ENCODE measurements at places on chromosomes 16 and 17.

GRCh38 chr16:8374586-8375231, 215.6 kb downstream of the TMEM114 start:
- DNase-seq, result no peak

DNA sequence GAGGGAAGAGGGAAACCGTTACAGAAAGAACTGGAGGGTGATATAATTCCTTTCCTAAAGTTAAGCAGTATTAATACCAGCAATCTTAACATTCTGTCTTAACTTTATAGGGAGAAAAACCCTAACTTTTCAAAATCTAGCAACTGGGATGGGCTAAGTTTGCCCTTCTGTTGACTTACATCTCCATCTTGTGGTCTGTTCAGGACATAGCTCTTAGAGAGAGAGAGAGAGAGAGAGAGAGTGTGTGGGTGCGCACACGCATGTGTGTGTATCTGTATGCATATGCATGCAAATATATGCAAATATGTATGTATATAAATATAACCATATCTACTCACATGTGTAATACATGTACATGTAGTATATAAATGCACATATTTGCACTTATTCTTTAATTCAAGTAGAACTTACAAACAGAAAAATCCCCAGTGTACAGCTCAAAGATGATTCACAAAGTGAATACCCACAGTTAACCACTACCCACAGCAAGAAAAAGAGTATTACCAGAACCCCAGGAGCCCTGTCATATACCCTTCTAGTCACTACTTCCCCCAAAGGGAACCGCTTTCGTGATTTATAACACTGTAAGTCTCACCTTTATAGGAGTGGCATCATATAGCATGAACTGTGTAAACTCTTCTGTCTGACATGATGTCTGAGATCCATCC, 46.5 kb downstream of the STX8 start:
- peak; percentile 2 for DNase-seq

DNA sequence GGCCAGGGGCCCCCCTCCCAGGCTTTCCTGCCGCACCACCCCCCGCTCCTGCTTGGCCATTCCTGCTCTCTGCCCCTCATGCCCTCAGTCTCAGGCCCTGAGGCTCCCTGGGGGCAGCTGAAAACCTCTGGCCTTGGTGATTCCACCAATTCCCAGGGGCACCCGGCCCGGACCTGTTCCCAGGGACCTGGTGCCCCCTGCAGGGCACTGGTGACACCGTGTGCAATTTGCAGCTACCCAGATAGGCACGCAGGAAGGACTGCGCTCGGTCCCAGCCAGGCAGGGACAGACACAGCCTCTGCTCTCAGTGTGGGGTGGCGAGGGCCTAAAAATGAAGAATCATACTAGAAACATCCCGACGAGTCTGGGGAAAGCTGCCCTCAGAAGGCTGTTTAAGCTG, 13.4 kb downstream of the WFDC1 start:
- no peak for DNase-seq

GRCh38 chr17:13557077-13557476, 44.7 kb downstream of the HS3ST3A1 start:
- peak; percentile 65 for DNase-seq

DNA sequence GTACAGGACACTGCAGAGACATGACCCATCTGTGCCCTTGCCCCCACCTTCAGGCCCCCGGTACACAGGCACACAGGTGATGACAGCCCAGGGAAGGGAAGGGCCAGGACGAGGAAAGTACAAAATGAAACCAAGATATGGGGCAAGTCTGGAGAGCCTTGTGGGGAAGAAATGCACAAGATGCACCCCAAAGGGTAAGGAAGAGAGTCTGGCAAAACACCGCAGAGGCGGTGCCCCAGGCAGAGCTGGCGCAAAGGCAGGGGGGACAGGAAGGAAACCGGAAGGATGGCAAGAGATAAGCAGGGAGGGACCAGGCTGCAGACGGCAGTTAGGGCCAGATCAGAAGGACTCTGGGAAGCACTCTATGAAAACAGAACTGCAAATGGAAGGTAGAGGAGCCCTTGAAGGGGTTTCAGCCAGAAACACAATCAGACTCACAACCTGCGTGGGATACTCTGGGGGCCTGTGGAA, 81.4 kb downstream of the SLC39A11 start:
- DNase-seq, result no peak

DNA sequence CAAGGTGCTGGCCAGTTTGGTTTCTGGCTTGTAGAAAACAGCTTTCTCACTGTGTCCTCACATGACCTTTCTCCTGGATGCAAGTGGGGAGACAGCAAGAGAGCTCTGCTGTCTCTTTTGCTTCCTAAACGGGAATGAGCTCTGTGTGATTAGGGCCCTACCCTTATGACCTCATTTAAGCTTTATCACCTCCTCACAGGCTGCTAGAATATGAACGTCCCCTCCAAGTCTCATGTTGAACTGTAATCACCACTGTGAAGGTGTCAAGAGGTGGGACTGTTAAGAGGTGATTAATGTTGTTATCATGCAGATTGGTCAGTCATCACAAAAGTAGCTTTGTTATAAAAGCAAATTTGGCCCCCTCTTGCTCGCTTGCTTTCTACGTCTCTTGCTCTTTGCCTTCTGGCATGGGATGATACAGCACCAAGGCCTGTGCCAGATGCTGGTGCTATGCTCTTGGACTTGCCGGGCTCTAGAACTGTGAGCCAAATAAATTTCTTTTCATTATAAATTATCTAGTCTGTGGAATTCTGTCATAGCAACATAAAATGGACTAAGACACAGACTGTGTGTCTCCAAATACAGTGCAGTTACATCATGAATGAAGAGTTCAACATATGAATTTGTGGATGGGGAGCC, 14.8 kb upstream of the POLR3E start:
- no peak for DNase-seq

DNA sequence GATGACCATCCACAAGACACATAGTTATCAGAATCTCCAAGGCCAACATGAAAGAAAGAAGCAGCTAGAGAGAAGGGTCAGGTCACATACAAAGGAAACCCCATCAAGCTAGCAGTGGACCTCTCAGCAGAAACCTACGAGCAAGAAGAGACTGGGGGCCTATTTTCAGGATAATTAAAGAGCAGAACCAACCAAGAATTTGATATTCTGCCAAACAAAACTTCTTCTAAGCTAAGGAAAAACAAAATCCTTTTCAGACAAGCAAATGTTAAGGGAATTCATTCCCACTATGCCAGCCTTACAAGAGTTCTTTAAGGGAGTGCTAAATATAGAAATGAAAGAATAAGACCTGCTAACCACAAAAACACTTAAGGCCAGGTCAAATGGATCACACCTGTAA, 47.8 kb downstream of the ITFG1 start:
- peak; percentile 9 for DNase-seq

DNA sequence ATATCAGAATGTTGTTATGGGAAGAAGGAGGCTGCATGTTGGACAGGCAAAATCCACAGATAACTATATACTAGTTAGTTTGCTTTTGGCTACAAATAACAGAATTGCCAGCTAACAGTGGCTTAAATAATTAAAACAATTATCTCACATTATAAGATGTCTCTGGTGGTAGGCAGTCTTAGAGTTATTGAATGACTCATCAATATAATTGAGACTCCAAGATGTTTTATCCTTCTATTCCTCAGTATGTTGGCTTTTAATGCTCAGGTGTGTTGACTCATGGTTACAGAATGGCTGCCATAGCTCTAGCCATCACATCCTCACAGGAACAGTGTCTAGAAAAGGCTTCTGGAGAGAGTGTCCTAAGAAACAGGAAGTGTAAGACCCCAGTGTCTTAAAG, 11.1 kb downstream of the CHP2 start:
- DNase-seq, result no peak

DNA sequence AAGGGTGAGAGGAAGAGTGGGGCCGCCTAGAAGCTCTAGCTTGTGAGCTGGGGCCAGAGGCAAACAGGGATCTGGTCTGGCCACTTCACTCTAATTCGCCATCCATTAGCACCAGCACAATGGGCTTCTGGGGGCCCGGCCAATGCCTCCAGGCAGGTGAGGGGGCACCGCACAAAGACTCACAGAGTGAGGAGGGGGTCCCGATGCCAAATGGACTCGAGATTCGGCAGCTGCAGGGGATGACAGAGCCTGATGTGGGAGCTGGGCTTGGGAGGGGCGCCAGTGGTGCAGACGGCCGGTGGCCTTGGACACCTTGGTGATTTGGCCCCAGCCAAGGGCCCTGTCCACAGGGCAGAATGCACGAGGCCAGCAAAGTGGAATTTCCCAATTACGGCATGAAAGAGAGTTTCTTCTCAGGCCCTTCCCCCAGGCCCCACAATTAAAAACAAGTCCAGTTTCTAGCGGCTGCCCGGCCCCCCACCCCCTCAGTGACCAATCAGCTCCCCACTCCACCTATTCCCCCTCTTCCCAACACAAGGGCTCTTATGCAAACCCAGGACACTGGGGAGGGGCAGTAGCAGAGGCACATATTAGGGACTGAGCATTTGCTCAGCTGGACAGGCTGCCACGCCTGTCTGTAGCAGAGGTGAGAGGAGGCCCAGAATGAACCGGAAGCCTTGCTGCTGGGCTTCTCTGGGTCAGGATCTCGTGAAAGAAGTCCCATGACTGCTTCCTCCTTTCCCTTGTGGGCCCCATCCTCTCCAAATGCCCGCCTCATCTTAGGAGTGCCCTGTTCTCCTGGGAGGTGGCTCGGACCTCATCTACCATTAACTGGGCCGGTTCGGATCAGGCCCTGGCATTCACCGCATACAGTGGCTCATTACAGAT, 39.4 kb upstream of the MTSS2 start:
- DNase-seq, result no peak

GRCh38 chr17:75557852-75558665, 29.5 kb upstream of the MYO15B start:
- no peak for DNase-seq

- no peak for DNase-seq
These were observed 28.4 kb upstream of the EMP2 start for GRCh38 chr16:10608687-10609401.

GRCh38 chr16:57277586-57277985, 6.9 kb downstream of the PLLP start:
- DNase-seq, result no peak

- no peak for DNase-seq
These were observed 440.1 kb downstream of the CDH13 start for GRCh38 chr16:83066881-83067280.

DNA sequence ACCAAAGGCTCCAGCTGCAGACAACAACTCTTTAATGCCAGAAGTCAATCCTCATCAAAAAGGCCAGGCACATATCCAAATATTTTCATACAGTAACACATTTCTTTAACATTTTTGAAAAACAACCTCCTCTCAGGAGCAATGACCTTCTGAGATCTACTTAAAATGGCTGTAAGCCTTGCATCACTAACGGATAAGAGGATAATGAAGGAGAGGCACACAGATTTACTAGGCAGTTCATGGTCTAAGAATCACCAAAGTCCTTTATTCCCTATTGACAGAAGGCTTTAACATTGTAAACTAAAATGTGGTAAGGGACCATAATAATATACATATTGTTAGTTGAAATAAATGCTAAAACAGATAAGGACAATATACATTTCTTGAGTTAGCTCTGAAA, 114.7 kb downstream of the USP32 start:
- DNase-seq, result no peak

DNA sequence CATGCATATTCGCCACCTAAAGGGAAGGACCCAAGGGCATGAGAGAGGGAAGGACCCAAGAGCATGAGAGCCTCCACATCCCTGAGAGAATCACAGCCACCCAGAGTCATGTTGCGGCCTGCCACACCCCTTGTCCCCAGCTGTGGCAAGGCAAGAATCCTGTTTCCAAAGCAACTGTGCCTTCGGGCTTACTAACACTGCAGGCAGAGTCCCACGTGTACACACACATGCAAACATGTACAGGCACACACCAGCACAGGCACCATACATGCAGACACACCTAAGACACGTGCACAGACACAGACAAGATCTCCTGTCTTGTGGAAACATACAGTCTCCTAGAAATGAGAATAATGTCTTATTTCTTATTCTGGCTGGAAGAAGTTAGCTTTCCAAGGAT, 92.4 kb upstream of the CDYL2 start:
- DNase-seq, result no peak

GRCh38 chr16:29806641-29807425, 504 bp downstream of the MAZ start:
- DNase-seq, result no peak

DNA sequence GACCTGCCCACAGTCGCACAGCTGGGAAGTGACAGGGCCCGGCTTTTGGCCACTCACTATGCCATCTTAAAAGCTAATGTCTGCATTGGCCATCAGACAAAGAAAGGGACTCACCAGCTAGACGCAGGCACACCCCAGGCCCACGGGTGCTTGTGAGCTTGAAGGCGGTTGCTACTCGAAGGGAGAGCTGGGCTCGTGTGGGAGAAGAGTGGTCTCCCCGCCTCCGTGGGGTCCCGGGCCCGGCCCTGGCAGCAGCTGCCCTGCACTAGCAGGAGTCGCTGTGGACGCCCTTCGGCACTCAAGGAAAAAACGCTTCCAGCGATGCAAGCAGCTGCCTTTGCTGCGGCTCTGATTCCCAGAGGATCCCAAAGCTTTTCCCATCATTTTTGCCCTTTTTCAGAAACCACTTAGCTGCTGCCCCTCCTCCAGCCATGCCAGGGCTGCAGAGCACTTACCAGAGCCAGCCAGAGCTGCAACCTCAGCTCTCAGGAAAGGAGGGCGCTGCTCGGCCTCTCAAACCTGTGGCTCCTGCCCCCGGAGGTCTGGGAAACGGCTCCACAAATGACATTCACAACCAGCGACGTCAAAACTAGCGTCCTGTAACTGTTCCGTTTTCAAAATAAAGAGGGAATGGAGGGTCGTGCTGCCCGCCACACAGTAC, 12.3 kb downstream of the TRPV1 start:
- DNase-seq, result no peak

DNA sequence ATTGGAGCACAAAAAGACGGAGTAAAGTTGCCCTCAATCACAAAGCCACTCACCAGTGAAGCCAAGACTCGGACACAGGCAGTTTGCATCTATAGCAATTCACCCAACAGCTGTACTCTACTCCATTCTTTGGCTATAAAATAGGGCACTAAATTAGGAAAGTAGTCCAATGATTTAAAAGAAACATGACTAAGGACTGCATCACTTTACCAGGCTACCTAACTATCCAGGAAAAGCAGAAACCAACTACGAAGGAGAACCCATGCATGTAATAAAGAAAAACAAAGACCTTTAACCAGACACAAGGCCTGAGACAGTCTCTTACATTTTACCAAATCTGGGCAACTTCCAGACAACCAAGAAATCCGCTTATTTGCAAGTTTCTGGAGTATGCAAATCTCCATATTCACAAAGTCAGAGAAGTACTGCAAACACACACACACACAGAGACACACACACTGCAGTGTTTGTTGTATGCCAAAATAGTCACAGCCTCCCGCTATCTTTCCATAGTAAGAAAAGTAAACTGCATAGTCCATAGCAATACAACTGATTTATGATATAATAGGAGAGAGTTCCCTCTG, 59.8 kb downstream of the CDH11 start:
- DNase-seq, result no peak

GRCh38 chr17:7984904-7985303, 17.5 kb upstream of the GUCY2D start:
- DNase-seq, result no peak

All from AG04449 (cell line).